ENCODE measurements at places on chromosomes 11 and 22. TPM values are rescaled to one million over a fixed set of nuclear protein-coding genes. Genes with fewer than 3 reads are reported as not detected.

ADAMTS15 gene
- 0.13 TPM for total RNA-seq

DNA sequence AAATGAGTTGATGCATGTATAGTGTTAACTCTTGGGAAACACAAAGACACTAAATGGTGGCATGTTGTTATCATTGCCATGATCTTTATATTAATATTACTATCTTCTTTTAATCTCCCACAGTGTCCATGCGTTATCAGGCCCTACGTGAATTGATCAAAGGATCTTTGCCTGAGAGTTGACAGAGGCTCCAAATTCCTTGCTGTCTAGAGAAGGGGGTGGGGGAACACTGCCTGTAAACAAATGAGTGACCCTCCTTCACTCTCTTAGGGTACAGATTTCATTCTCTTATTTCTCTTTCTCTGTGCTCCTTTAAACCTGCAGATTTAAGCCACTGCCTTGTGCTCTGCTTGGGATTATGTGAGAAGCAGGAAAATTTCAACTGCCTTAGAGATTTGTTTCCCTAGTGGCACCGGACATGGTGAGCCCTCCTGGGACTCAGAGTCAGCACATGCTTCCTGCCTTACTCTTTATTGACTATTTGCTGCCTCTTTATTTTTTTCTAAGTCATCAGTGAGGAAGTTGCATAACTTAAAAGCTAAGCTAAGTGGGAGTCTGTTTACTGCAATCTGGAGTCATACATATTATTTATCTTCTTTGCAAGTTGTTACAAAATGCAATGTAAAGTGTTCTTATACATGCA lies 122.9 kb downstream of the MAML2 start:
- DNase-seq: peak; percentile 77

PDE2A gene
- total RNA-seq: 1.6 TPM

DNA sequence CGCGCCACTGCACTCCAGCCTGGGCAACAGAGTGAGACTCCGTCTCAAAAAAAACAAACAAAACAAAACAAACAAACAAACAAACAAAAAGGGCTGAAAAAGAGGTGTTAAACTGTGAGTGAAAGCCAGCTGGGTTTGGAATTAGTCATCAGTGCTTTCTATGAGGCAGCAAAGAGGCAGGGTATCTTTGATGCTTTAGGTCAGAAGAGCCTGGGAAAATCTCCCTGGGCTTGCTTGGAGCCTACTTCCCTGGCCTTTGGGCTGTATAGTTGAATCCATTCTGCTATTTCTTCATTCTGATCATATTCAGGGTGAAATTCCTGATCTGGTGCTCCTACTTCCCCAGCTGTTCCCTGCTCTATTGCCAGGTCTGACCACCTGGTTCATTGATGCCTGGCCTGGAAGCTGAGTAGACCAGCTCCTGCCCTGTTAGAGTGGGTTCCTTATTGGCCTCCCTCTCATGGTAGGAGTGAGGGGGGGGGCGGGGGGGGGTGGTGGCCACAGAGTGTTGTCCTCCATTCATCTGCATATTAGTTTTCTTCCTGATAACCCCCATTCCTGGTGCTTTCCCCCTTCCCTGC lies 65.6 kb downstream of the INSC start:
- no peak for DNase-seq

OR8J1 gene
- total RNA-seq: not detected

- peak; percentile 60 for DNase-seq
These were observed 5.0 kb downstream of the IGSF22 start for GRCh38 chr11:18720808-18721560.

GRCh38 chr11:107783121-107783520 lies 71.3 kb upstream of the SLN start:
- DNase-seq: no peak

- peak; percentile 76 for DNase-seq
These were observed 418.6 kb upstream of the LRRC4C start for GRCh38 chr11:41878095-41878494.

C11orf54 gene
- total RNA-seq: 19.7 TPM

DNA sequence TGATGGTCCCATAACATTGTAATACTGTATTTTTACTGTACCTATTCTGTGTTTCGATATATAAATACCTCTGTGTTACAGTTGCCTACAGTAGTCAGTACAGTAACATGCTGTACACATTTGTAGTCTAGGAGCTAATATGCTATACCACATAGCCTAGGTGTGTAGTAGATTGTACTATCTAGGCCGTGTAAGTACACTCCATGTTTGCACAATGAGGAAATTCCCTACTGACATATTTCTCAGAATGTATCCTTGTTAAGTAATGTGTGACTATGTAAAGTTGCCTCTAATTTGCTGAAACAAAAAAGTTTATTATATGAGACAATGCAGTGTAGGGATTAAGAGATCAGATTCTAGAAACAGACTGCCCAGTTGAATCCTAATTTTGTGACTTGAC lies 21.3 kb downstream of the CAPRIN1 start:
- no peak for DNase-seq
